Hematopoietic multipotent progenitor cell (in vitro differentiated cells): ENCODE measurements at places on chromosomes 5 and 9. TPM values are rescaled to one million over a fixed set of nuclear protein-coding genes. Genes with fewer than 3 reads are reported as not detected.

- no peak for DNase-seq
Measured at GRCh38 chr5:42898760-42899159, 87.1 kb upstream of the SELENOP start.

DNA sequence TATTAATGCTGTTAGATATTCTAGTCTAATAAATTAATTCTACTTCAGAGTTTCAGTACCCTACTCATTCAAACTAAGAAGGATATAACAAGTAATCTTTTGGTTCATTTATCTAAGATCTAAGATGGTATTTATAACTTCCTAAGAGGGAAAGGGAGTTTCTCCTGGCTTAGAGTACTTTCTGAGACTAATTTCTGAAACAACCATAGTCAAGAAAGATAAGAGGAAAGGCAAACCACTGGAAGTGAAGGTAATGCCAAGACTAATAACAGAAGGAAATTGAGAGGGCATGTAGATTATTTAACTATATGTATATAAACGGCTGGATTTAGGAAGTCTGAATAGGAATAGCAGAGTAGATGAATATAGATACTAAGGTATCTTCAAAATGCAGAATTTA lies 112.4 kb upstream of the ACOT12 start:
- no peak for DNase-seq

- DNase-seq: no peak
Measured at GRCh38 chr9:112939418-112939817, 48.7 kb upstream of the SLC46A2 start.

DNA sequence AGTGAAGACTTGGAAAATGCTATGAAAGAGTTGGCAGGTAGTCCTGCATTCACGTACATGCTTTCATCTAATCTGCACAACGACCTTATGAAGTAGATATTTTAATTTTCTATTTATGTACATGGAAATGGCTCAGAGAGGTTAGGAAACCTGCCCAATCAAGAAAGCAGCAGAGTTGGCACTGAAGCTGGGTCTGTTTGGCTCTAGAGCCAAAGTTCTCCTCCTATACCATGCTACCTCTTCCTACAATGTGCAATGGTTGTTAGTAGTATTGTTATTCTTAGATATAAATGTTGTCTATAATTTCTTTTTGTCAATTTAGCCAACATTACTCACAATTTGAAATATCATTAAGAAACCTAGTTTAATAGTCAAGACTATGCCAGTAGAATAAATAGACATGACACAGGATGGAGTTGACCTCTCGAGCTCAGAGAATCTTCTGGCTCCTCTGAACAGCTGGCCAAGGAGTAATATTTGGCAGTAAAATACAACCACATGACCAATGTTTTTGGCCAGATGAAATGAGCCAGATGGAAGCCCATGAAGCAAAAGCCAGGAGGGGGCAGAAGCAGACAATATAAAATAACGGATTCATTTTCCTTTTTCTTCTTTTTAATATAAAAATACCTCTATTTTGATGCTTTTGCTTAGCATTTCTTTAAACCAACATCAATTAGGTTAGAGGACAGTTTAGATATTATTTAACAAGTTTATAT lies 542.3 kb downstream of the PDE4D start:
- no peak for DNase-seq

GRCh38 chr9:122642226-122642625 lies 15.2 kb downstream of the OR1B1 start:
- no peak for DNase-seq

Gene EMB
- total RNA-seq: 32.0 TPM
